HTR-8/SVneo (cell line): ENCODE measurements at places on chromosomes 12 and 14.

DNA sequence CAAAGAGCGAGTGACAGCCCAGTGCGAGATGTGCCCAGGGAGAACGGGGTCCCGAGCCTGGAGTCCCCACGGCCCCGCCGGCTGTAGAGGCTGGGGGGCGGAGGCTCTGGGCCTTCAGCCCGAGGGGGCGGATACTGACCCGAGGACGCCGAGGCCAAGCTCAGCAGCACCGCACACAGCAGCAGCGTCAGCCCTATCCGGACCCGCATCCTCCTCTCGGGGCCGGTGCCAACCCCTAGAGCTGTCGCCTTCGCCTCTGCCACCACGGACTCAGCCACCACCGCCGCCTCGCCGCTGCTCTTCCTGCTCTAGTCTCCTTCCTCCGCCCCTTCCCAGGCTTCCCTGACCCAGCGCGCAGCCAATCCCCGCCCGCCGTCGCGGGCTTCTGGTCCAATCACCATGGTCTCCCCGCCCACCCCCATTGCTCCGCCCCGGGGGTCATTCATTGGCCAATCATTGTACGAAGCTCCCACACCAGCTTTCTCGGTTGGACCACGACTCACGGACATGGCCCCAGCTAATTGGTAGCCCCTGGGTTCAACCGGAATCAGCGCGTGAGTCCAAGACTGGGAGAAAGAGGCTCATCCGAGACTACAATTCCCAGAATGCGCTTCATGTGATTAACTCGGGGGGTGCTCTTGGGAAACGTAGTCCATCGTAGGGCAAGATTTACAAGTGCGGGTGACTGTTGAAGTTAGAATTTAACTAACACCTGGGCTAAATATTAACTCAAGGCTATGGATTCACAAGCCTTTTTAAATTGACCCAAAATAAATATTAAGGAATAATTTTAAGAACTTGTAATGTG, at the start of gene SEL1L:
Gene SEL1L, minus strand, starts transcription at position 318 of the 808 bp plus-strand sequence. Its CDS starts 109 bp downstream, at position 209.
- DNase-seq, result peak; percentile 96

DNA sequence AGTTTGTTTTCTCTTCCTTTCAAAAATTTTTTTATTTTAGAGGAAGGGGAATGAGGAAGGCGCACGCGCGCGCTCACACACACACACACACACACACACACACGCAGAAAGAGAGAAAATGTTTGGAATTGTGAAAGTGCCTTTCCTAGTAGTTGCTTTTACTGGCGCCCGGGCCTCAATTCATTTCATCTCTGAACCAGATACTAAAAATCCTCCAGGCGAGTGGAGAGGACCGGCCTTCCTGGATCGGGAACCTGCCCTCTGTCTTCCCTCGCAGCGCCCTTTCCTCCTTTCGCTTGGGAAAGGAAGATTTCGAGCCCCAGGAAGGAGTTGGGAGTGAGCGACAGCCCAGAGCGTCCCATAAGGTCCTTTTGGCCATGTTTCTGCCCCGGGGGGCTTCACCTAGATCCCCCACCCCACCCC, 7.8 kb upstream of the TBX3 start:
- DNase-seq, result no peak

DNA sequence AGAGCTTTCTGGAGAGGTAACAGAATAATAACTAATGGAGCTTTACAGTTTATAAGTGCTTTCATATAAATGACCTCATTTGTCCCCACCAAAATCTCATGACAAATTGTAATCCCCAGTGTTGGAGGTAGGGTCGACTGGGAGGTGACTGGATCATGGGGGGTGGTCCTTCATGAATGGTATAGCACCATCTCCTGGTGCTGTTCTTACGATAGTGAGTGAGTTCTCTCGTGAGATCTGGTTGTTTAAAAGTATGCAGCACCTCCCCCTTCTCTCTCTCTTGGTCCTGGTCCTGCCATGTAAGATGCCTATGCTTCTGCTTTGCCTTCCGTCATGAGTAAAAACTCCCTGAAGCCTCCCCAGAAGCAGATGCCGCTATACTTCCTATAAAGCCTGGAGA, 423.3 kb upstream of the GARIN6 start:
- DNase-seq, result no peak

DNA sequence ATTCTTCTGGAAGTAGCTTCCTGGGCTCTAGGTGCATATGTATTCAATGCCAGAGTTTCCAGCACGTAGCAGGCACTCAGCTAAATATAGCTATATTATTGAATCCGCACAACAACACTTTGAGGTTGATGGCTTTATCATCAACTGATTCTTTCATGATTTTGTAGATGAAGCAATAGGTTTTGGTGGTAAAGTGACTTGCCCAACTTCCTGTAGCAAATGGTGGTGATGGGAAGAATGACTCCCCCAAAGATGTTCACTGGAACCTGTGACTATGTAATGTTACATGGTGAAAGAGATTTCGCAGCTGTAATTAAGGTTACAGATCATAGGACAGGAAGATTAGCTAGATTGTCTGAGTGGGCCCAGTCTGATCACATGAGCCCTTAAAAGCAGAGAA, 3.2 kb downstream of the TDRD9 start:
- DNase-seq, result no peak

GRCh38 chr12:66900616-66901015, 221.7 kb upstream of the GRIP1 start:
- DNase-seq, result no peak

- no peak for DNase-seq
Observed at GRCh38 chr12:80849337-80849736, 88.4 kb downstream of the LIN7A start.

GRCh38 chr12:132717531-132718387, 7.1 kb downstream of the PGAM5 start:
- DNase-seq, result no peak

DNA sequence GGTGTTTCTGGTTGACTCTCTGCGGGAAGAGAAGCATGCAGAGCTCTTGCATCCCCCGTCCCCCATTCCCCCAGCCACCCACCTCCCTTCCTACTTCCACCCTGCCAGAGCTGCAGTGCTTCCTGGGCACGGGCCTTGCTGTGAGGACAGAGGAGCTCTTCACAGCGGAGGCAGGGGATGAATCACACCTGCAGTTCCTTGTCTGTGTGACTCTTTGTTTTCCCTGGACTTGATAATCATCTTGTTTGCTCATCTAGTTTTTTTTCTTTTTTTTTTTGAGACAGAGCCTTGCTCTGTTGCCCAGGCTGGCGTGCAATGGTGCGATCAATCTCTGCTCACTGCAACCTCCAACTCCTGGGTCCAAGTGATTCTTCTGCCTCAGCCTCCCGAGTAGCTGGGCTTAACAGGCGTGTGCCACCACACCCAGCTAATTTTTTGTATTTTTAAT, 27.8 kb downstream of the ANKRD9 start:
- peak; percentile 30 for DNase-seq

GRCh38 chr12:67747869-67748742, 99.6 kb downstream of the DYRK2 start:
- DNase-seq, result peak; percentile 37

- DNase-seq, result no peak
Observed at GRCh38 chr12:67758119-67758518, 109.6 kb downstream of the DYRK2 start.

GRCh38 chr14:76057914-76058313, 72.4 kb downstream of the IFT43 start:
- no peak for DNase-seq

DNA sequence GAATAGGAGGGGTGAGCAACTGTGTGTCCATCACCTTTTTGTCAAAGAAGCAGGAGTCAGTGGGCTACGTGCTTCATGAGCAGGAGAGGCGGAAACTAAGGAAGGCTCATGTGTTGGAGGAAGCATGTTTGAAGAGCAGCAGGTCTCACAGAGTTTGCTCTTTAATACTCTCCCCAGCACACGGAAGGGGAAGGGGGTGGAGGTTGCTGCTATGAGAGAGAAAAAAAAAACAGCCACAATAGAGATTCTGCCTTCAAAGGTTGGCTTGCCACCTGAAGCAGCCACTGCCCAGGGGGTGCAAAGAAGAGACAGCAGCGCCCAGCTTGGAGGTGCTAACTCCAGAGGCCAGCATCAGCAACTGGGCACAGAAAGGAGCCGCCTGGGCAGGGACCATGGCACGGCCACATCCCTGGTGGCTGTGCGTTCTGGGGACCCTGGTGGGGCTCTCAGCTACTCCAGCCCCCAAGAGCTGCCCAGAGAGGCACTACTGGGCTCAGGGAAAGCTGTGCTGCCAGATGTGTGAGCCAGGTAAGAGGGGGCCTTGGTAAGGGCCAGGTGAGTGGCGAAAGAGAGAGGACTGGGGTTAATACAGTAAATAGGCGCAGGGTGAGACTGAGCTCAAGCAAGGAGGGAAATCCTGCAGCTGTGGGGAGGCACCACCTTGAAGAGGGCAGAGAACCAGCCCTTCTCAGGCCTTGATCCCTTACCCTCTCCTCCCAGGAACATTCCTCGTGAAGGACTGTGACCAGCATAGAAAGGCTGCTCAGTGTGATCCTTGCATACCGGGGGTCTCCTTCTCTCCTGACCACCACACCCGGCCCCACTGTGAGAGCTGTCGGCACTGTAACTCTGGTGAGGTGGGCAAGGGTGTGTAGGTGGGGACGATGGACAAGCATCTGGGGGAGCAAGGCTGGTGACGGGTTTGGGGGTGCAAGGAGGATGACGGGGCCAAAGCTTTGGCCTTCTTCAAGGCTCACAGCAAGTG, at the start of gene CD27:
Gene CD27, plus strand, starts transcription at position 252 of the 985 bp plus-strand sequence. Its CDS starts 141 bp downstream, at position 393.
- DNase-seq, result no peak

DNA sequence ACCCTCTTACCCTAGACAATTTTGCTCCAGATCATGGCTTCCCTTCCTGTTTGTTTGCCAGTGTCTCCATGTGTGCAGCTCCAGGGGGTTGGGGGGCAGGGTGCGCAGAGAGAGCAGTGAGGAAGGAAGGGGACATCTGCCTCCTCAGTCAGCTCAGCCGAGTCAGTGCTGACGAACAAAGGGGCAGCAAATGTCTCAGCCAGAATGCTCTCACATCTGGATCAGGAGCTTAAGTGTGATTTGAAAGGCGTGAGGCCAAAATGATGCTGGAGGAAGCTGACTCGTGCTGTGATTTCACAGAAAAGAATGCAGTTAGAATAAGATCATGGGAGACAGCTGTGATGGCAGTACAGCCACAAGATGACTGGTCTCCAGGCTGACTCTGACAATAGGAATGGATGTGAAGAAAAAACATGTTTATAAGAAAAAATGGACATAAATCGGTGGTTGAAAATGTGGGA, 27.1 kb upstream of the CDK17 start:
- DNase-seq, result peak; percentile 79

DNA sequence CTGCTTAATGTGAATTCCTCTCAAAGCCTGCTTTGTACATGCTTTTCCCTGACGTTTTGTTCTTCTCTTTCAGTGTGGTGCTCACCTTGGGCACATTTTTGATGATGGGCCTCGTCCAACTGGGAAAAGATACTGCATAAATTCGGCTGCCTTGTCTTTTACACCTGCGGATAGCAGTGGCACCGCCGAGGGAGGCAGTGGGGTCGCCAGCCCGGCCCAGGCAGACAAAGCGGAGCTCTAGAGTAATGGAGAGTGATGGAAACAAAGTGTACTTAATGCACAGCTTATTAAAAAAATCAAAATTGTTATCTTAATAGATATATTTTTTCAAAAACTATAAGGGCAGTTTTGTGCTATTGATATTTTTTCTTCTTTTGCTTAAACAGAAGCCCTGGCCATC, 184.6 kb downstream of the MSRB3 start:
- no peak for DNase-seq

DNA sequence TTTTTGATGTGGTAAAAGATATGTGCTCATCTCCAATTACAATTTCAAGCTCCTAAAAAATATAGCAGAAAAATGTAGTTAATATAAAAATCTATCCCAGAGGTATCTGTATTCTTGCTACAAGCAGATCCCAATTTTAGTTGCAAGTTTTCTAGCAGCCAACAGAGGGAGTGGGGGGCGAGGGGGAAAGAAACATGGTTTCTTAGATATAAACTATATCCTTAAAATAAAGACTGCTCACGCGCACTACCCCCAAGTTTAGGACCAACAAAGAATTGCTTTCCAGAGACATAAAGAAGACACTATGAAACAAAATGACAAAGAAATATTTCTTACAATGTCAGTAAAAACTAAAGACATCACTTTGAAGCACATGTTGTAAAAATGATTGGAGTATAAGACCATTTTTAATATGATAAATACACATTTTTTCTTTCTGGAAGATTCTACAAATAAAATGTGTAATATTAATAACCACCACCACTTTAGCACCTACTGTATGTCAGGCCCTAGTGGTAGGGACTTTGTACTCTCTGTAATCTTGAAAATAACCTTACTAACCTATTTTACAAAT, 5.4 kb downstream of the MAGOHB start:
- no peak for DNase-seq

- no peak for DNase-seq
Observed at GRCh38 chr12:19654650-19655376, 215.5 kb downstream of the AEBP2 start.

DNA sequence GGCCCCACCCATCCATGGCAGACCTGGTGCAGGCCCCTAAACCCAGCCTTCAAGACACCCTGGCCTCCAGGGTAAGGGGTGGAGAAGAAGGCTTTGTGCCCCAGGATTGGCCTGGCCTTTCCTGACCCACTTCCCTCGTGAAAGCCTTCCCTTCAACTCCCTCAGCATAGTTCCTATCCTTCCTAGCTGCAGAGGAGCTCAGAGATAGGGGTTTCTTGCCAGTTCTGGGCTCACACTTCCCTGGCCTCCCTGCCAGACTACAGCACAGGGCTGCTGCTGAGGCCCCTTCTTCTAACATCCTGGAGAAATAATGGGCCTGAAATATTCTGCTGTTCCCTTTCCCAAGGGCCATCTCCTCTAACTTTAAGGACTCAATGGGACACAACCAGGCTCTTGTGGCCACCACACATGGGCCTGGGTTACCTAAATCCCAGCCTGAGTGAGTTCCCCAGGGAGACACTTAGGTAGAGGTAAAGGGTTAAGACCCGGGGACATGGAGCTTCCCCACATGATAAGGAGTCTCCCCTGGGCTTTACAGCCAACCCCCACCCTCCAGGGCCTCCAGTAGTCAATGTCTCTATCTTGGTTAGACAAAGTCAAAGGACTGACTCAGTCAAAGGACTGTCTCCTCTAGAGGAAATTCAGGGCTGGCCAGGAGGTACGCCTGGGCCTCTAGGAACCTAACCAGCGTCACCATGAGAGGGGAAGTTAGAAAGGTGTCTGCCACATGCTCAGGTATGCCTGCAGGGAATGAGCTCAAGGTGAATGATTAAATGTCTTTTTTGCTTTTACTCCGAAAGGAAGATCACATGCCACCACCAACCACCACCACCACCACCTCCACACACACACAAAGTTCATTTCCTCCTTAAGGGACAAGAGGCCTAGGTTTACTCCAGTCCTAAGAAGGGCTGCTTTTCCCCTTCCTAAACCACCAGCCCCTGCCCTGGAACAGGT, 7.1 kb downstream of the ZFP36L1 start:
- DNase-seq, result no peak

- no peak for DNase-seq
Observed at GRCh38 chr12:110256780-110257431, 24.1 kb upstream of the ATP2A2 start.

DNA sequence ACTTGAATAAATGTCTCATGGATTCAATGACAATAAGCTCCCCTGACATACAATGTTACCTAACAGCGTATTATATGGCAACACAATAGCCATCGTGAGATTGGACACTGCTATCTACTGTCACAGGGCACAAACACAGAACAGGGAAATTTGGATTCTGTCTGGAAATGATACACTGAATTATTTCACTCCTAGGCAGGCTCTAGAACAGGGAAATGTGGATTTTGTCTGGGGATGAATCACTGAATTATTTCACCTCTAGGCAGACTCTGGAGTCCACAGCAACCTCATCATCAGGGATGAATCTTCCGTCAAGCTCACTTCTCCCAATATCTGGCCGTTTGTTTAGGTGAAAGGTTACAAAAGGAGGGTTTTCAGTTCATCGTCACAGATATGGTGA, 288.8 kb downstream of the TMEM132D start:
- DNase-seq, result no peak
